ENCODE measurements at places on chromosomes 6 and 20. TPM values are rescaled to one million over a fixed set of nuclear protein-coding genes. Genes with fewer than 3 reads are reported as not detected.

DNA sequence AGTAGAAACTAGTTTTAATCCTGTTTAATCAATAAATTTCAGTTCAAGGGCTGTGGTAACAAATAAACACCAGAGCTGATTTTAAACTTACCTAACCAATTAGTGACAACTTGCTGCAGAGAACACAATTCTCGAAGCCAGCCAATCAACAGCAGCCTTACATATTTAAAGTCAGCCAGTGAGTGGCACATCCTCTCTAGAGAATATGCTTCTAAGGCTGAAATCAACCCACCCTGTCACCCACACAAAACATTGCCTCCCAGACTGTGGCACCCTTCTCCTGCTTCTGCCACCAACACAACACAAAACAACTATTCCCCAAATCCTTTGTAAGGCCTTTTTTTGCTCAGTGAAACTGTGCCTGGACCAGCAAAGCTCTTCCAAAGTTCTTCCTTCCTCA, 306.0 kb downstream of the EYA4 start:
- no peak for DNase-seq

- DNase-seq: no peak
Measured at GRCh38 chr6:159116343-159116742, 52.9 kb upstream of the FNDC1 start.

MYL9 gene
- 91.8 TPM for total RNA-seq

- DNase-seq: no peak
Measured at GRCh38 chr20:9363673-9364072, 150.7 kb upstream of the LAMP5 start.

PRPH2 gene
- 0.15 TPM for total RNA-seq

DNA sequence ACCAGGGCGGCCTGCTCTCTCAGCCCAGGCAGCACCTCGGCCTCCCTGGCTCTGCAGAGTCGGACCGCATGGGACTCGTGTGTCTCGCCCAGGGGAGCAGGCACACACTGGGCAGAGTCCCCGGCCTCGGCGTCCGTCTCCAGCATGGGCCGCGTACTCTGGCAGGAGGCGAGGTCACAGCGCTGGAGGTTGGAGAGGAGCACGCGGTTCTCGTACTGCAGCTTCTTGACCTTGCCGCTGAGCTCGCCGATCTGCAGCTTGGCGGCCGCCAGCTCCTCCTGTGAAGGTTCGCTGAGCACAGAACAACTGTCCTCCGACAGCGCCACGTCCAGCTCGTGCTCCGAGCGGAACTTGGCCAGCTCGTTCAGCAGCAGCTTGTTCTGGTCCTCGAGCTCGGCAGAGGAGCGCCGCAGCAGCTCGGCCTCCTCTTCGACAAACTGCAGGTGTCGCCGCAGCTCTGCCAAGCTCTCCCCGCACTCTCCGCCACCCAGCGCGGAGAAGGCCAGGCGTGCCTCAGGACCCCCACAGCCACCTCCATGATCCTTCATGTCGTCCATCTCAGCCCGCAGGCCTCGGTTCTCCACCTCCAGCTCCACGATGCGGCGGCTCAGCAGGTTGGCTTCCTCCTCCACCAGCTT, 42.0 kb upstream of the DSN1 start:
- DNase-seq: no peak

NANP gene
- 7.6 TPM for total RNA-seq
